SK-MEL-5 (cell line): ENCODE measurements at places on chromosomes 7 and 10. TPM values are rescaled to one million over a fixed set of nuclear protein-coding genes. Genes with fewer than 3 reads are reported as not detected.

DNA sequence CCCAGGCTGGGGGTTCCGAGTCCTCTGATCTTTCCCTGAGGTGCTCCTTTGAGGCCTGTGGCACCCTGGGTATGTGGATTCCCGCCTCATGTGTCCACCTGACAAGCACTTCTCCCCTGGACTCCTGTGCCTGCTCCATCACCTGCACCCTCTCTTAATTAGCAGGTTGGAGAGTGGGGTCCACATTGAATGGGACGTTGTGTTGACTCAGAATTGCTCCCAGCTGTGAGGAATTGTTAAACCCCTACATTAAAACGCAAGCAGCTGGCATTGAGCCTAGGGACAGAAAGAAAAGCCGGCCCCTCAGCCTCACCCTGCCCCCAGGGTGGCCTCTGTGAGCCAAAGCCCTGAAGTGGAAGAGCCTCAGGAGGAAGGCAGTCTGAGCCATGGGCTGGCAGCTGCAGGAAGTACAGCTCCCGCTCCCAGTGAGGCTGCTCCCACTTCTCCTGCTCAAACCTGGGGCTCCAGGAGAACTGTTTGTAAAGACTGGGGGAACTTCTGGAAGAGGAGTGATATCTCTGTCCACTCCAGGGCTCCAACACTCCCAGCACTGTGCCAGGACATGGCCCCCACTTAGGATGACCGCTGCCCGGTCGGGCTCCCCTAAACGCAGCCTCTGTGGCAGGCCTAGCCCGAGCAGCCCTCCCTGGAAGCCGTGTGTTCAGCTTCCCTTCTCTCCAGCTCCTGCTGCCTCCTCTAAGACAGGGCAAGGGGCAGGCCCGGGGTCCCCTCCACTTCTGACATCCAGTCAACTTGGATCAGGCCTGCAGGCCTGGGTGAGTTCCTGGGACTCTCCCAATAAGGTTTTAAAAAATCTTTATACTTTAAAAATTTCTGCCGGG lies 1.8 kb upstream of the OPN4 start:
- no peak for DNase-seq

DNA sequence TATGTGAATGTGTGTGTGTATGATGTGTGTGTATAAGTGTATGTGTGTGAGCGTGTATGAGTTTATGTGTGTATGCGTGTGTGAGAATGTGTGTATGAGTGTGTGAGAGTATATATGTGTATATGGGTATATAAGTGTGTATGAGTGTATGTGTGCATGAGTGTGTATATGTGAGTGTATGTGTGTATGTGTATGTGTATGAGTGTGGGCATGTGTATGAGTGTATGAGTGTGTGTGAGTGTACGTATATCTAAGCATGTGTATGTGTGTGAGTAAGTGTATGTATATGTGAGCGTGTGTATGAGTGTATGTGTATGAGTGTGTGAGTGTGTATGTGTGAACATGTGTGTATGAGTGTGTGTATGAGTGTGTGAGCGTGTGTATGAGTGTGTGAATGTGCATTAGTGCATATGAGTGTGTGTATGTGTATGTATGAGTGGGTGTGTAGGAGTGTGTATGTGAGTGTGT lies 12.9 kb downstream of the SLC13A4 start:
- no peak for DNase-seq

KAZALD1 gene
- total RNA-seq = 1.9 and 2.3 TPM in 2 replicates

NACAD gene
- 0.05 and 0.16 TPM in 2 replicates for total RNA-seq

ITGB8 gene
- 57.2 and 60.1 TPM in 2 replicates for total RNA-seq
